ENCODE measurements at places on chromosomes 13 and 19.

DNA sequence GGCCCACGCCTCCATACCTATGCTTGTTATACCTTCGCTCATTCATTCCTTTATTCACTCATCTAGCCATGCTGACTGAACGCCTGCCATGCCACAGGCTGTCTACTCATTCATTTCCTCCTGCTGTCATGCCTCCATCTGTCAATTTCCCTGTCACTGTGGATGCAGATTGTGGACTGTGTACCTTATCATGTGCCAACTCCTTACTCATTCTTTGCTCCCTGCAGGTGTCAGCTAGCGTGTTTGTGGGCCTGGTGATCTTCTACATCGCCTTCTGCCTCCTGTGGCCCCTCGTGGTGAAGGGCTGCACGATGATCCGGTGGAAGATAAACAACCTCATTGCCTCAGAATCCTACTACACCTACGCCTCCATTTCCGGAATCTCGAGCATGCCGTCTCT lies 4.1 kb upstream of the PSMD8 start:
- DNase-seq, result no peak

- no peak for DNase-seq
Observed at GRCh38 chr19:48085904-48086864, 24.4 kb downstream of the PLA2G4C start.

GRCh38 chr19:37334179-37335071 lies 36.5 kb upstream of the ZNF527 start:
- peak; percentile 96 for DNase-seq

DNA sequence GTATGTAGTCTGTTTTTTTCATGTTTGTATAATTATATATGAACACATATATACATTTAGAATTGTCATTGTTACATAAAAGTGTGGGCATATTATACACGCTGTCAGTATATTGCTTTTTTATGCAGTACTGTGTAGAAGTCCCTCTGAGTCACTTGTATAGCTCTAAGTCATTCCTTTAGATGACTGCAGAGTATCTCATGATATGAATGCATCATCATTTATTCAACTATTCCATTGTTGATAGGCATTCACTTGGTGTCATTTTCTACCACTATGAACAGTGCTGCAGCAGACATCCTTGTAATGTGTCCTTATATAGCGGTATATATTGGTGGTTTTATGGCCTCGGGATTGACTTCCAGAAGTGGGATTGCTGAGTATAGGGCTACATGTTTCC lies 15.3 kb downstream of the RFXAP start:
- DNase-seq, result no peak

- no peak for DNase-seq
Observed at GRCh38 chr13:76833441-76833954, 52.7 kb downstream of the KCTD12 start.

DNA sequence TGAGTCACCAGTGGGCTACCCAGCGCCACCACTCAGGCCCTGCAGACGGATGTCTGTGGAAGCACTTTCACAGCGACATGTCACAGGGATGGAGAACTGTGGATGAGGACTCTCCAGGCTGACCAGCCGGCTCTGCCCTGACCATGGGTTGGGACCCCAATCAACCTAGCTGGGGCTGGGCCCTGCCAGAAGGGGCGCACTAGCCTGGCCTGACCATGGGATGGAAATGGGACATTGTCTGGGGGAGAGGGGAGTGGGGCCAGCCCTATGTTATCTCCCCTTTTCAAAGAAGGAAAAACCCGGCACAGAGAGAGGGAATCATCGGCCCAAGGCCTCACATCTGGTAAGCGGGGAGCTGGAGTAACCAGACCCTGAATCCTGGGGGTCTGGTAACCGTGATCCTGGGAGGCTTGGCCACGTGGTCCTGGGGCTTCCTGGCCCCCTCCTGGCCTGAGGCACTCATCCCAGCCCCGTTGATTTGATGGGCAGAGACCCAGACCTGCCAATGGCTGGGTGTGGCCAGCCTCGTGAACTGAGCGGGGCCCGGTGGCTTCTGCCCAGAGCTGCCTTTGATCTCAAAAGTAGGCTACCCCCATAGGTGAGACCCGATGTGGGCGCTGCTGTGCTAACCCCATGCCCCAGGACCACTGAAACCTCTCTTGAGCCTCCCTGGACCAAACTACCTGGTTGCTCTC lies 11.2 kb upstream of the SLC7A10 start:
- DNase-seq, result no peak

DNA sequence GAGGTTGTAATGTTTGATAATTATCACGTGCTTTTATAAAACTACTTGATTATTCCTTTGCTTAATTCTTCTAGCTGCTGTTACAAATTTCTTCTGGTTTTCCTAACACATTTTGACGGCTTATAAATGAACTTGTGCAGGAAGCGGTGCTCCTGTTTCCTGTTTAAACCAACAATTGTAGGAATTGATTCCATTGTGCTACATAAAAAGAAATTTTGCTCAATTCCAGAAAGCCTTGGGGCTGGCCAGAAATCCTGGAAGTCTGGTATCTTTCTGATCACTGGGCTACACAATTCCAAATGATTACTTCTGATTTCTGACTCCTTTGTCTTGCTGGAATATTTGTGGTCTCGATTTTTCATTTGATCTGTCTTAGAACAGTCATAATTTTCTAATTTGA lies 14.9 kb downstream of the RFC3 start:
- DNase-seq, result no peak

GRCh38 chr13:102190930-102191329 lies 210.9 kb downstream of the FGF14 start:
- no peak for DNase-seq

- DNase-seq, result no peak
Observed at GRCh38 chr13:60214213-60215055, 50.7 kb upstream of the DIAPH3 start.

DNA sequence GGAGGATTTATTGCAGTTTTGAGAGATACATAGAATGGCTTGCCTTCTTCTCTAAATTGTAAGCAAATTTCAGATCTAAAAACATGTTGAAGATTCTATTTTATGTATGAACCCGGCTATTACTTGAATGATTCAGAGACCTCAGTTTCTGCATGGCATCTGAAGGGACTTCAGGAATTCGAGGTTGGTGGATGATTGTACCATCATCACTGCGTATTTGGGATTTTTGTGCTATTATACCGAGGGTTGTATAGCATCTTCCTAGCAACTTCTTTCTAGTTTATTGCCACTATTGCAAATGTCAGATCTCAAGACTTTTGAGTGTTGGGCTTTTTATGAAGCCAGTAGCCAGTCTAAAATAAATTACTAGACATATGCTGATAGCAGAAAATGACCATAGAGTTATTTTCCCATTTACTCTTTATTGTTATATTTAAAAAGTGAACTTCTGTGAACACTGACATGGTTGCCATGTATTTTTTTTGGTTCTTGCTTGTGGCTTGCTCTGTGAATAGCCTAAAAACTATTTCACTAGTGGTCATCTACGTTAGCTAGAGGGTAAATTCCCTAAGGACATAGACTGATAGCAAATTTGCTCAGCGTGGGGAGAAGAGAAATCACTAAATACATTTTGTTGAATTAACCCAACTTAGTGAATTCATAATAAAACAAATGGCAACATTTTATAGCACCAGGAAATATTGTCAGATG lies 70.6 kb upstream of the KLF12 start:
- DNase-seq, result peak; percentile 54
